Stimulated activated memory B cell treated with anti-CD40 and anti-IgM and Interleukin-4, amounts not matched to agents 10 μg/mL and 1 μg/mL and 100 μg/mL, for 72 hours (primary cell): ENCODE measurements at places on chromosomes 7 and 10.

DNA sequence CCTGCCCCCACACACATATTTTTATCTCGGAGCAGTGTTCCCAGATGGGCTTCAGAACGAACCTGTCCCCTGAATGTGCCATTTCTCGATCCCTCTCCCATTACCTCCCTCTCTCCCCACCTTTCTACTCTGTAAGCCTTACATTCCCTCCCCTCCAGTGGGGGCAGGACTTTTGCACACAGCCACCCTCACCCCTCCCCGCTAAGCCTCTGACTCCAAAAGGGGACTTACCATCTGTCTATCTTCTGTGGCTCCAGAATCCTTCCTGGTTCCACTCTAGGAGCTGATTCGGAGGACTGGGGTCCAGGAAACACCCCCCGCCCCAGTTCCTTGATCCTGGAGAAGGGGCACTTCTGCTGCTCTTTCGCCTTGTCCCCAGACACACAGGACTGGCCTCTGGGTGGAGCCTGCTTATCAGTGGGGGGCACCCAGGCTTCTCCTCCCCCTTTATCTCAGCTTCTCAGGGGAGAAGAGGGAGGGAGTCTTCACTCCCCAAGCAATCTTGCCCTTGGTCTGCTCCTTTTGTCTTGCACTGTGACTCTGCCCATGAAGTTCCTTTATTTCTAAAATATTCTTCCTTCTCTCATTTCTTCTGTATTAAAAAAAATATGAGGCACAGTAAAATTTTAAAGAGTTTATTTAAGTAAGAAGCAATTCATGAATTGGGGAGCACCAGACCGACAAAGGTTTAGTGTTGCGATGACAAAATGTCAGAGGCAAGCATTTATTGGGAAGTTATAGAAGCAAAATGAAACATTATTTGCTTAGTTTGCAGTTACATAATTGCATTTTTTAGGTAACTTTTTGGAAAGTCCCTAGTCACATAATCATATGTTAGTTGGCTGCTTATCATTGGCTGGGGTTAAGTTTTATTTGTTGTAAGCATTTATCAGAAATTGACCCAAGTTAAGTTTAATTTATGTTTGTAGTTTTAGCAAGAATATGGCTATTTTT lies at the start of gene KEL:
Gene KEL (minus strand): TSS at position 391 of the 954 bp plus-strand sequence. CDS start 157 bp downstream, at position 234.
- H3K36me3 ChIP-seq: no peaks in the 10 kb centered on the region
- H3K27ac ChIP-seq: no peak within 1 kb of the TSS
- H3K4me1 ChIP-seq: peaks cover under 1% of the 10 kb centered on the region
- no peak for ATAC-seq
- H3K4me3 ChIP-seq: no peak within 1 kb of the TSS

- no peak overlapping the region for H3K27ac ChIP-seq
- no peaks in the 10 kb centered on the region for H3K27me3 ChIP-seq
- no peak overlapping the region for H3K4me3 ChIP-seq
- H3K36me3 ChIP-seq: no peaks in the 10 kb centered on the region
- ATAC-seq: no peak
Observed at GRCh38 chr7:36312064-36312914, 77.4 kb upstream of the ANLN start.

DNA sequence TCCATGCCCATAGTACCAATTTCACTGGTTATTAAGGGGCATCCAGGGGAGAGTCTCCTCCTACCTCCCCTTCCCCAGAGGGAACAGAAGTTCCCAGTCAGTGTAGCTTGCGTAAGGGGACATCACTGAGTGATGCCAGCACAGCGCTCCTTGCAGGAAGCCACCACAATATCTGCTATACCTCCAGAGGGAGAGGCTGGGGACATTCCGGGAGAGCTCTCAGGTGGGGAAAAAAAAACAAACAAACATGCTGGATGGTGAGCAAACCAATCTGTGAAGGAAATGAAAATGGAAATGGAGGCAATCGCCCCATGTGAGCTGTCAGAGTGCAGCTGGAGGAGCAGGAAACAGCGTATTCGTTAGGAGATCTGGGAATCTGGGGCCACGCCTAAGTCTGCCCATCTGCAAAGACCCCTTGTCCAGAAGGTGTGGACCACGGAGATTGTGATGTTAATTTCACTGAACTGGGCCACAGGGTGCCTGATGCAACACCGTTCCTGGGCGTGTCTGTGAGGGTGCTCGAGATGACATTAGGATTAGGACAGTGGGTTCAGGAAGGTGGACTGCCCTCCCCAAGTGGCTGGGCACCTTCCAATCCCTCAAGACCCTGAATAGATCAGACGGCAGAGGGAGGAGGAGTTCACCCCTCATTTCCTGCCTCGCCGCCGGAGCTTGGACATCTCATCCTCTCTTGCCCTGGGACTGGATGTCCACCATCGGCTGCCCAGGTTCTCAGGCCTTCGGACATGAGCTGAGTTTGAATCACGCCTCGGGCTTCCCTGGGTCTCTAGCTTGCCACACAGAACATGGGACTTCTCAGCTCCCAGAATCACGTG lies 30.5 kb downstream of the GNA12 start:
- no peak overlapping the region for H3K4me3 ChIP-seq
- H3K4me1 ChIP-seq: peaks cover 84% of the 10 kb centered on the region
- H3K36me3 ChIP-seq: peaks cover 40% of the 10 kb centered on the region

DNA sequence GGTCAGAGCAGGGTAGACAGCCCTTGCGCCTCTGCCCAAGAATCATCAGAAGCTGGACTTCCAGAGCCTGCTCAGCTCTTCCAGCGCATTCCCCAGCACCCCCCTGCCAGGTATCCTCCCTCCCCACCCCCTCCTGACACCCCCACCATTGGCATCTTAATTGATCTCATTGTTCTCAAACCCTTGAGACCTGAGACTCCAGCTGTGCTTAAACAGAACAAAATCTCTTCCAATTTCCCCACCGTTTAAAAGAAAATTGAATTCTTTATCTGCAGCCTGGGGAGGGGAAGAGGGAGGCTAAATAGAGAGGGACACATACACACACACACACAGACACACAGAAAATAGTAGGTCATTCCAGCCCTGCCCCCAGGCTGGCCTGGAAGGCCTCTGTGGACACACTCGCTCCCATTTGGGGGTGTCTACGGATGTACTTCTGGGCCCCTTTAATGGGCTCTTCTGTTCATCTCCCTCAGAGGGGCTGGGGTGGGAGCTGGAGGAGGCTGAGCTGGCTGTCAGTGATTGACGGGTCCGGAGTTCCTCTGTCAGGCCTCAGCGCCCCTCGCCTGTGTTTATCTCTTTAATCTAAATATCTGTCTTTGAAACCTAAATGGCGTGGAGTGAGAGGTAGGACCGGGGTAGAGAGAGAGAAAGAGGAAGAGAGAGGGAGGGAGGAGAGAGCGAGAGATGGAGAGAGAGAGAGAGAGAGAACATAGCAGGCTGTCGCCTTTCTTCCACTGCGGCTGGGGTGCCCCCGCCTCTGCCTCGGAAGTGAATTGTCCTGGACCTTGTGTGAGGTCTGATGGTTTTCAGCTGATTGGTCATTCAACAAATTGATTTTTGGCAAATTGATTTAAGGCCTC lies 61.7 kb downstream of the C10orf105 start:
- H3K27ac ChIP-seq: no peak overlapping the region
- no peaks in the 10 kb centered on the region for H3K36me3 ChIP-seq

GRCh38 chr7:106080300-106080987 lies 31.7 kb downstream of the SYPL1 start:
- peak overlapping the region; percentile 8 for H3K4me3 ChIP-seq
- peaks cover 13% of the 10 kb centered on the region for H3K36me3 ChIP-seq
- no peaks in the 10 kb centered on the region for H3K27me3 ChIP-seq
- peak overlapping the region; percentile 2 for H3K27ac ChIP-seq
- no peak for ATAC-seq
- peaks cover 83% of the 10 kb centered on the region for H3K4me1 ChIP-seq

GRCh38 chr10:29877793-29878491 lies 181.4 kb downstream of the JCAD start:
- no peaks in the 10 kb centered on the region for H3K4me1 ChIP-seq
- H3K27me3 ChIP-seq: peaks cover 16% of the 10 kb centered on the region
- H3K36me3 ChIP-seq: no peaks in the 10 kb centered on the region
- no peak for ATAC-seq
- H3K27ac ChIP-seq: no peak overlapping the region
